ENCODE measurements at places on chromosomes 7 and 10.
A peak's percentile ranks its signal among the peaks of the same experiment; 100 is the strongest.

DNA sequence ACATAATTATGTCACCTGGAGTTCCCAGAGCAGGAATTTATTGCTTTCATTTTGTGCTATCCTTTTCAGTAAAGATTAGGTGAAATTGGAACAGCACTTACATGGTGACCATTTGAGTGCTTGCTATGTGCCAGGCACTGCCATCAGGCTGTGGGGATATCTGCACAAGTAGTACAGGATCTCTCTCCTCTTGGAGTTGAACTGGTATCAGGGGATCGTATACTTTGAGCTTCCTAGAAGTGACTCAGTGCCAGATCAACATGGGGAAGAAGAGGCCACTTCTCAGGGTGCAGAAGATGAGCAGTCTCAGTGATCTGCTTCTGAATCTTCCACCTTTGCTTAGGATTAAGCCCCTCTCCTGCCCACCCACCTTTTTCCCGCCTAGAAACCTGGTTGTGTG, 29.5 kb downstream of the SGPL1 start:
- DNase-seq, result no peak

DNA sequence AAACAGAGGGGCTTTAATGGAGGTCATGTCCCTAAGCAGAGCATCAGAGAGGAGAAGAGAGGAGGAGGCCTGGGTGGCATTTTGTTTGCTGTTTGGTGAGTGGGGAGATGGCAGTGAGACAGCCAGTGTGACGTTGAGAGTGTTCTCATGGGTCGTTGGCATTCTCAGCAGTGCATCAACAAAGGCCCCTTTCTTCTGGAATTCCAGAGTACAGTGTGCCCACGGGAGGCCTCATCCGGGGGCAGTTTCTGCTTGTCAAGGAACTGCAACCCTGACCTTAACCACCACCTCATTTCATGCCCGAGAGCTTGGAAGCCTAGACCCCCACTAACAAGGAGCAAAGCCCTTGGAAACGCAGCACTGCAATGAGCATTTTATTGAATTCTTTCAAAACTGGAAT, 92.9 kb downstream of the CELF2 start:
- DNase-seq, result no peak

DNA sequence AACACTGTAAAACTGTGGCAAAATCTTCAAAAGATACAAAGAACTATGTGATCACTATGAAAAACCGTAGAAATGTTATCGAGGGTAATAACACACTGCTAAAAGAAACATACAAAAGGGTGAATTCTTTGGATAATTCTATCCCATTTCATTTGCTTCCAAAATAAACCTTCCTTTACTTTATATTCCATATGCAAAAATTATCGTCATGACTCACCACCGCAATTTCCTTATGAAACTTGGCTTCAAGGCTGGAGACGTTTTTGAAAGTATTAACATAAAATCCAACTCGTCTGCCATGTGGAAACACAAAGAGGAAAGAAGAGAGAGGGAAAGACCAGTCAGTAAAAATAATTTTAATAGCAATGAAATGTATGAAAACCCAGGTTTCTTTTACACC, 165.2 kb downstream of the AMPH start:
- no peak for DNase-seq

- DNase-seq, result no peak
Measured at GRCh38 chr10:14707481-14707880, 67.2 kb downstream of the FAM107B start.

GRCh38 chr7:44814919-44815318, 18.4 kb downstream of the PPIA start:
- DNase-seq, result no peak

DNA sequence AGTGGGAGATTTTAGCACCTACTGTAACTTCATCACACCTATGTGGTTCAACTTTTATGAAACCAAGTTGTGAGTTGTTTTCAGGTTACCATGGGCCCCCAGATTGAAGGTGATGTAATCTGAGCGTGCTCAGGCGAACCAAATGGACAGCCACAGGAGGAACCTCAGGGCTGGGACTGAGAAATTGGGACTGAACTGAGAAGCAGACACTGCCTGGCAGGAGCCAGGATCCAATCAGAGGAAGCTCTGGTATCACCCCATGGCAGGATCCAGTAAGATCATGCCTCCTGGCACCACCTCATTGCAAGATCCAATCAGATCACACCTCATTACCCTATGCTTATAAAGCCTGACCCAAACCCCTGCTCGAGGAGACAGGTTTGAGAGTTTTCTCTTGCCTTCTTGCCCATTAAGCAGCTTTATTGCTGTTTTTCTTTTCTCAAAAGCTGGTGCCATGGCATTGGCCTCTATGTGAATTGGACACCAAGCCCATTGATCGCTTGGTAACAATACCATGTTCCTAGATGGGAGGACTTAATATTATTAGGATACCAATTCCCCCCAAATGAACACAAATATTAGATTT, 43.2 kb upstream of the GDF10 start:
- no peak for DNase-seq

DNA sequence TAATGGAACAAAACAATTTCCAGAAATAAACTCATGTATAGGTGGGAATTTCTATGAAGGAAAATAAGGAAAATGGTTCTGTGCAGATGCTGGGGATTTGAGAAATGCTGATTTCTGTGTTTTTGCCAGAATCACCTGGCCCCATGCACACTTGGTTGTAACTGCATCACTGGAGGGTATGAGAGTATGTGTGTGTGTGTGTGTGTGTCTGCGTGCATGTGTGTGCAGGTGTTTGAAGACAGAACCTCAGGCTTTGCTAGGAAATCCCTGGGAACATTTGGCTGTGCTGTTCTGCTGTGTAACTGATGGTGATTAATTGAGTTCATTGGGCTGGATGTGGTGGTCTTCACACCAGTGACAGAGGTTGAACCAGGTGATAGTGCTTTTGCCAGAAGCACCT, 141.6 kb downstream of the CAMK1D start:
- DNase-seq, result no peak

DNA sequence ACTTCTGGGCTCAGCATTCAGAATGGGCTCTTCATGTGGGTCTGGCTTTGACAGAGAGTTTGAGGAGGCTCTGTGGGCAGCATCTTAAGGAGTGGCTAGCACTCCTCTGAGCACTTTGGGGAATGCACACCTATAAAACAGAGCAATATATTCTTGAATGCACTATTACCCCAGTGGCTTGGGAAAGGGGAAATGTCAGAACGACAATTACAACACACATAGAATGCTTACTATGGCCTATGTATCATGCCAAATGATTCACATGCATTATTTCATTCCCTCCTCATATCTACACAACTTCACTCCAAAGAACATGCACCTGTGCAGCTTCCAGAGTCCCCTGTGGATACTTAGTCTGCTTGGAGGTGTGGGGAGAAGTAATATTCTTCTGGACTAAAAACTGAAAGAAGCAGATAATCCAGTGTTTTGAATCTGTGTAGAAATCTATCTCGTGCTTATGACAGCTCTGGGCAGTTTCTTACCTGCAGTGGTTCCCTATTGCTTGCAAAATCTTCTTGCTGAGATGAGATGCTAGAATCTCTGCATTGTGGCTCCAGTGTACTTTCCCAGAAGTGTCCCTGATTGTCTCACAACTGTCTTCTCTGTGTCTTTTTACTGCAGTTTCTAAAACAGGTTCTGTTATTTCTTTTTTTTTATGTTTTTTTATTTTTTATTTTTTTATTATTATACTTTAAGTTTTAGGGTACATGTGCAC, 5.5 kb upstream of the MGAM start:
- no peak for DNase-seq

DNA sequence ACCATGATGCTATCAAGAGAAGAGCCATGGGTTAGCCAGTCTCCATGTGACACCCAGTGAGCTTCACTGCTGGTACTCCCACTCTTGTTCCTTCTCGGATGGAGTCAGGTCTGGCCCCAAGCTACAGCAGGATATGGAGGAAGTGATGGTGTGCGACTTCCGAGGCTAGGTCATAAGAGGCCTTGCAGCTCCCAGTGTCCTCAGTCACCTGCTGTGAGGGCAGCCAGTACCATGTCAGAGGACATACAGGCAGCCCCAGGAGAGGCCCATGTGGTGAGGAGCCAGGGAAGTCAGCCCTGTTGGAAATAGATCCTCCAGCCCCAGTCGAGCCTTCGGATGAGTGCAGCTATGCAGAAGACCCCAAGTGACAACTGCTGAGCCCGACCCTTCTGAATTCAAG, 237.0 kb downstream of the EBF3 start:
- no peak for DNase-seq

DNA sequence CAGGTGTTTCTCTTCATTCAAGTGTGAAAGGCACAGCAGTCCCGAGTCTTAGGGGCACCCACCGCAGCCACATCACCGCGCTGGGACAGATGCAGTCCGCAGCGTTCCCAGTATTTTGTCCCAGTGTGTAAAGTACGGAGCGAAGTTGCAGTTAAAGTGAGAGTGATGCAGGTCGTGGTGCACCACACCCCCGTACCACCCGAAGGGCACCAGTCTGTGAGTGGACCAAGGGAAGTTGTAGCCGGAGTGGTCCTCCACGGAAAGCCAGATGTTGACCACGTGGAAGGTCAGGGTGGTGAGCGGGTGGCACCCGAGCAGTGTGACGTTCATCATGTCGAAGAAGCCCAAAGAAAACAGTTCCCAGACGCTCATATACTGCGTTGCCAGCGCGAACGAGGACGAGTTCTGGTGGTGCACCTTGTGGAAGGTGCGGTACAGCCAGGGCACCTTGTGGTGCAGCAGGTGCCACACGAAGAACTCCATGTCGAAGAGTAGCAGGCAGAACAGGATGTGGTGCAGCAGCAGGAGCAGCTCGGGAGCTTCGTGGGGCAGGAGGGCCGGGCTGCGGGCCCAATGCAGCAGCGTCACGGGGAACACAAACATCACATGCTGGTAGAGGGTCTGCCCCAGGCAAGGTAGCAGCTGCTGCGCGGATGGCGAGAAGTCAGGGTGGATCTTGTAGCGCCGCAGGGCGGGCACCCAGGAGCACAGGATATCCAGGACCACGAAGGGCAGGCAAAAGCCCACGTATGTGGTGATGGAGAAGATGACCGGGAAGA, 526 bp downstream of the CH25H start:
- no peak for DNase-seq

- peak; percentile 24 for DNase-seq
Measured at GRCh38 chr7:140229591-140230515, 53.1 kb upstream of the KDM7A start.

GRCh38 chr10:114857922-114858629, 36.5 kb downstream of the FHIP2A start:
- DNase-seq, result no peak

DNA sequence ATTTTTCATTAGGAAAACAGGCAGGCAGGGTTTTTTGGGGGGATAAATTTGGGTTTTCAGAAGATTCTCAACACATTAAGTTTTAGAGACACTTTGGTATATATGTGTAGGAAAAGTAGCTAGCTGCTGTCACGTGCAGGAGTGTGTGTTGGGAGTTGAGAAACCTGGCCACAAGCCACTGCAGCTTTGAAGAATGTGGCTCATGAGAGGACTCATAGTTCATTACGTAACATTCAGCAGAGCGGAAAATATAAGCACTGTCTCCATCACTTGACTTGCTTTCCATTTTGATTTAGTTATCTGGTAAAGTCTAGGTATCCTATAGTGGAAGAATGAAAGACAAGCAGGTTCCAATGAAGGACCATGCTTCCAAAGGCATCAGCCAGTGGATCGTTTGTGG, 31.2 kb downstream of the SMNDC1 start:
- no peak for DNase-seq

DNA sequence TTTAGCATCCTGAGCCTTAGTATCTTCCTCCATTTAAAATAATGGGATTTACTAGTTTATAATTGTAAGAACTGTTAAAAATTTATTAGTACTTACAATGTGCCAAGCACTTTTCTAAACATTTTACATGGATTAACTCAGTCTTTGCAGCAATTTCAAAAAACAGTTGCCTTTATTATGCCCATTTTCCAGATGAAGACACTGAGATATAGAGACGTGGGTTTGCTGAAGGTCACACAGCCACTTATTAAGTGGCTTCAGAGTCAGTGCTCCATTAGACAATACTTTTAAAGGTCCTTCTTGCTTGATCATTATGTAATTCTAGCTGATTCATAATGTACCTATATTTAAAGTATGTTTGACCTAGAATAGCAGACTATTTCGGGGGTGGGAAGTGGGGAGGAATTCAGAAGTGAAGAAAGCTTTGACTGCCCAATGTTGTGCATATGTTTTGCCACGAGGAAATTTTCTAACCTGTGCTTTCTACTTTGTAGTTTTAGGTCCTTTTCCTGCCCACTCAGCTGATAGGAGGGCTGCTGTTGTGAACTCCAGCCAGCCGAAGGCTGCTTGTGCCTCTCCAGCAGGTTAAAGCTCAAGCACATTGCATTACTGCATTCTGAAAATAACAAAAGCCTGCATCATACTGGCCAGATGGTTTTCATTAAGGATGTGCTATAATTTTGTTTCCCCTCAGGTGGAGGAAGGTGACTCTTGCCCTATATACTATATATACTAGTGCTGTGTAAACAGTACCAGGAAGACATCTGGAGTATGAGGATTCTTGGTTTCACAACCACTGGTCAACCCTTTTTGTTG, 4.3 kb downstream of the PLEKHA8 start:
- DNase-seq, result no peak

- DNase-seq, result no peak
Measured at GRCh38 chr7:92644406-92645113, 54.4 kb upstream of the FAM133B start.

DNA sequence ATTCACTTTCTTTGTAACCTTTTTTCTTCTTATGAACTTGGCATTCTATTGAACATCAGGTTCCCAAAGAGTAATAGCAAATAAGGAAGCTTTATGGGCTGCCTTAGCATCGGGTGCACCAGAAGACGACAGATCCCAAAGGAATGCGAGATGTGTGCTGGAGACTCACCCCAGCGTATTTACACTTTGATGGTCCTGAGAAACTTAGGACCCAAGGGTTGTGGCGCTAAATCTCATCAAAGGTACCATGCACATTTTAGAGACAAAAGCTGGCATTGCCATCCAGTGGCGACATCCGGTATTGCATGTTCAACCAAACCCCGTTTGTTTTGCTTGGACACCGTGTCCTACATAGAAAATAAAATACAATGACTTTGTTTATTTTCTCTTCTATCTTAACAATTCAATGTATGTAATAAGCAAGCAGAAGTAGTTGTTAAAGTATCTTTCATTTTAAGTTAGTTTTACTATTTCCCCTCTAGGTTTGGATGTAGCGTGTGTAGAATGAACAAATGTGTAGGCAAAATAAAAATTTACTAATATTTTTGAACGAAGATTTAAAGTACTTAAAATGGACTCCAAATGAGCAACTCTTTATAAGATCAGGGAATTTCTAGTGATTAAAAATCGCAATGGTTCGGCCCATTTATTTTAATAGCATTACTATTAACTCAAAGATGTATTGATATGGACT, 1154.8 kb downstream of the GATA3 start:
- DNase-seq, result peak; percentile 61

DNA sequence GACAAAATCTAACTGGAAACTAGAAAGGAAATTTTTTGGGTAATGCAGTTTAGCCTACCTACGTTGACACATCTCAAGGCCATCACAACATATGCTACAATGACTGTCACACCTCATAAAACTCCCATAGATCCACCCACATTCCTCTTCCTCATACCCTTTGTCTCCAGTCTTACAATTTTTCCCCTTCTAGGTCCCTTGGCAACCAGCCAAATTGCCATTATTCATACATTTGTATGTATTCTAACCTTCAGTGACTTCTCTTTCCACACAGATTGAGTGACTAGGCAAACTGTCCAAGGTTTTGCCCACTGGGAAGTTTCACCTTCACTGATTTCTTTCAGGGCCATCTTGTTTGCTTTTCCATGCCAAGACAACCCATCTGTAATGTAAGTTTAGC, 100.5 kb upstream of the TPK1 start:
- no peak for DNase-seq

- DNase-seq, result peak; percentile 81
Measured at GRCh38 chr7:5396999-5397663, 26.5 kb downstream of the TNRC18 start.
